ENCODE measurements at places on chromosomes 5 and 9.

- no peak for DNase-seq
Measured at GRCh38 chr9:33123407-33124031, 43.6 kb downstream of the B4GALT1 start.

DNA sequence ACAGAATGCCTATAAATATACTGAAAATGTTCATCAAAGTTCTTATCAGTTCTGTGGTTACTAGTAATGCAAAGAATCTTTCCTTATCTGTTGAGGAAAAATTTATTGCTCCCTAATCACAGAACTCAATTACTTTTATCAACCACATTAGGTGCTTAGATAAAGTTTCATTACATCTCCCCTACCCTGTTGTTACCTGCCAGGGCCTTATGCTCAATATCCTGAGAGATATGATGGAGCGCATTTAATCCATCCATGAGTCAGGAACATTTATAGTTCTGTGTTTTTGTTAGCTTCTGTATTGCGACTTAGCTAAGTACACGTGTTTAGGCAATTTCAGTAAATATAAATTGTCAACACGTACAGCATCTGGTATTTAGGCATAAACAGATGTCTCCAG lies 164.3 kb upstream of the ST8SIA4 start:
- DNase-seq, result no peak

GRCh38 chr9:137984520-137985257 lies 107.1 kb downstream of the CACNA1B start:
- no peak for DNase-seq

- DNase-seq, result no peak
Measured at GRCh38 chr5:10578293-10578665, 14.4 kb downstream of the ANKRD33B start.

GRCh38 chr5:33526755-33527154 lies 86.0 kb downstream of the TARS1 start:
- no peak for DNase-seq

DNA sequence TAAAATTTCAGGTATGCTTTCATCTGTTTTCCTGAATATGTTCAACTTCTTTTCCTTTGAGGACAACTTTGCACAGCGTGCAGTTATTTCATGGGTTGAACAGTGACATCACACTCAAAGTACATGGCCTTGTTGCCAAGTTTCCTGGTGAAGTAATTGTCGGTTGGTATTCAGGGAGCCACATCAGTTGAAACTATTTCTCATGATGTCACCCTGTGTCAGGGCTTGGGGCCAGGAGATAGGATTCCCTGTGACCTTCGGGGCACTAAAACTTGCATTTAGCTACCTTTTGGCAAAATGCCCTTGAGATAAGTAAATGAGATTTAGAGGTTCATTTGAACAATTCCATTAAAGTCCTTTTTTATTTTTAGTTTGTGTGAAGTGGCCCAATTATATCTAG lies 383.9 kb downstream of the SH3GL2 start:
- DNase-seq, result no peak

GRCh38 chr5:138694146-138694545 lies 59.1 kb upstream of the CTNNA1 start:
- no peak for DNase-seq

GRCh38 chr9:133133681-133134387 lies 12.8 kb upstream of the RALGDS start:
- DNase-seq, result no peak

DNA sequence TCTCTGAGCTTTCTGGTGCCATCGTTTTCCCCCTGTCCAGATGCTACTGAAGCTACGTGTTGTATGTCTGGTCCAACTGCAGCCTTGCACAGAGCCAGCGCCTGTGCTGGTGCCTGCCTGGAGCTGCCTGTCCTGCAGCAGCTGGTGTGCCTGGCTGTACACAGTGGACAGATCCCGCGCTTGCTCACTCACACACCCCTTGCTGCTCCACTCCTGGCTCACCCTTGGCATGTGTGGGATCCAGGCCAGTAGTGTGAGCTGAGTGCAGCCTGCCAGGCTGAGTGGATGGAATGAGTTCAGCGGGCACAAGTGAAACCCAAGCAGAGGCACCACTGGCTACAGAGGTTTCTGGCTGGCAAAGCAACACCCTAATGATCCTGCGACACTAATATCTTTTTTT lies 40.4 kb downstream of the FER start:
- peak; percentile 8 for DNase-seq

- no peak for DNase-seq
Measured at GRCh38 chr9:78866207-78867132, 569.5 kb downstream of the PSAT1 start.

GRCh38 chr5:92659246-92659645 lies 921.8 kb downstream of the NR2F1-AS1 start:
- DNase-seq, result no peak

DNA sequence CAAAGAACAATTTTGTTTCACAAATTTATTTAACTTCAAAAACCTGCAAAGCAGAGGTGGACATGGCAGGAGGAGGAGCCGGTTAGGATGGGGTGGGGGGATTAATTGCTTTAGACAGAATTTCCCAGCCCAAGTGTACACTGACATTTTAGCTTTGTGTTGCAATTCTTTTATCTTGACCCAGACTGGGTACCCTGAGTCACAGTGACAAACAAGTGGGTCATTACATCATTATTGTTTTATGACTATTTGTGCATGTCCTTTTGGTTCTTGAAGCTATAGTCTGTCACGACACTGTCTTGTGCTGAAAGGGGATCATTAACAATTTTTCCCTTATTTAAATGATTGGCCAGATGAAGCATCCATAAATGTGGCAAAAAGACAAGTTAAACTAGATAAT lies 84.5 kb upstream of the VCAN start:
- DNase-seq, result no peak

DNA sequence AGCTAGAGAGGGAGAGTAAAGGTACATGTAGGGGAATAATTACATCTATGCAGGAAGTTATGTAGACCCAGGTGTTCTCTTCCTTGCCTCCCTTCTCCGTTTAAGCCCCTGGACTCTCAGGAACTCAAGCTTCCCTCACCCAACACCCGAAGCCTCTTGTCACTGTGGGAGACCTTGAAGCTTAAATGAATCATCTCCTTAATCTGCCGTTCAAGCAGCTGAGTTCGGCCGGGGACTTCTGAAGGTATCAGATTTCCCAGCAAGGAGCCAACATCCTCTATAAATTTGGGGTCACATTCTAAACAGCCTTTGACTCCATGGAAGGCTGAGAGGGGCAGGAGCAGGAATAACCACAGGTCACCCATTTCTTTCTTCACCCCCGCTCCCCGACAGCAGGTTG lies 412 bp downstream of the IZUMO3 start:
- DNase-seq, result no peak

- DNase-seq, result peak; percentile 98
Measured at GRCh38 chr9:129496473-129497004, 124.4 kb downstream of the C9orf50 start.

DNA sequence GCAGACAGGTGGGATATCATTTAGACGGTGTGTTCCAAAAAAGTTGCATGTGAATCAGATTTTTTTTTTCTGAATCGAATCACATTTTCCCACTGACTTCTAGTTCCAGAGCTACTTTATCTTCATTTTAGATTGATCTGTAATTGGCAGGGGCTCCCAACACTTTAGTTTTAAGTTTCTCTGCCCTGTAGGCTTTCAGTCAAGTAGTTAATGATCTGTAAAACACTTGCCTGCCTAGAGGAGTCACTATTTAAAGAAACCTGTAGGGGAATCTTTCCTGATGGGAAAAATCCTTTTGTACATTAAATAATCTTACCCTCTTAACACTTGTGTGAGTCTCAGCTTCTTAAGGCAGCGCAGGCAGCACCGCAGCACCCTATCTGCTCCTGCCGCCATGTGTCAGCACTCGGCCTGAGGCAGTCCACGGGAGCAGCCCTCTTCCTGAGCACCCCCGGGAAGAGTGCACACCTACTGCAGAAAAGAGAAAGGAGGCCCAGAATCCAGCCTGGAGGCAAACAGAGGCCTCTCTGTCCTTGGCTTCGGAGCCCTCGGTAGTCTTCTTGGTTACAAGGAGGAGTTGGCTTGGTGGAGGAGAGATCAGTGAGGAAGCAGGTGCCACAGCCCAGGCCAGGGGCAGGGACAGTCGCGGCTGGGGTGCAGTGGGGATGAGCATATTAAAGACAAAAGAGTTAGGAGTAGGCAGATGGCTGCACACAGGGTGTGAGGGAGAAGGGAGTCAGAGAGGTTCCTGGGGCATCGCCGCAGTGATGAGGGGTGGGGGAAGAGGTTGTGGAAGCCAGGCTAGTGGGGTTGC lies 209.3 kb downstream of the GAPVD1 start:
- no peak for DNase-seq

GRCh38 chr9:125407974-125408900 lies 146.6 kb downstream of the GAPVD1 start:
- DNase-seq, result peak; percentile 54

- DNase-seq, result peak; percentile 55
Measured at GRCh38 chr5:180315762-180316212, 23.9 kb upstream of the MAPK9 start.
